SW480 (cell line): ENCODE measurements at places on chromosomes 5 and 9.

- no peak for DNase-seq
These were observed 11.3 kb upstream of the GRHPR start for GRCh38 chr9:37410969-37411785.

DNA sequence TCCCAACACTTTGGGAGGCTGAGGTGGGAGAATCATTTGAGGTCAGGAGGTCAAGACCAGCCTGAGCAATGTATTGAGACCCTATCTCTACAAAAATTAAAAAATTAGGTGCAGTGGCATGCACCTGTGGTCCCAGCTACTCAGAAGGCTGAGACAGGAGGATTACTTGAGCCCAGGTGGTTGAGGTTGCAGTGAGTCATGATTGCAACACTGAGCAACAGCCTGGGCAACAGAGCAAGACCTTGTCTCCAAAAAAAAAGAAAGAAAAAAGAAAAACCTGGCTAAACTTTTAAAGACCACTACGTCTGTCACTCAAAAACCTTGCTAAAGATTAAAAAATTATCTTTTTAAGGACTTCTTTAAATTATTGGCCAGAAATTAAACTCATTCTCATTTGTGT, 59.8 kb upstream of the ABCA1 start:
- no peak for DNase-seq

- no peak for DNase-seq
These were observed 43.7 kb upstream of the ELOVL7 start for GRCh38 chr5:60887746-60888145.

DNA sequence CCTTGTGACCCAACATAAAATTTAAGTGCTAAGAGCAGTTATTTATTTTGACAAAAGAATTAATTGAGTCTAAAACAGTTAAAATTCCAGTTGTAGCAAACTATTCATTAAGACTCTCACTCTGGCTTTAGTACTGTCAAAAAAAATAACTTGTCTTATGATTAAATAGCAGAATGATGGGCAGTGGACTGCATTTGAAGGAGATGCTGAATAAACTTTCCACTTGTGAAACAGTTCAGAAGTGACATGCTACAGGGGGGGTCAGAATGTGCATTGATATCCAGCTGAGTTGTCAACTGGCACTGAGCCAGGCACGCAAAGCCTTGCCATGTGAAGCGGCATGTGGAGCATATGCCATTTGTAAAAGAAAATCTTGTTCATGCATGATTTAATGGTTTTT, 76.0 kb downstream of the FCHO2 start:
- DNase-seq: no peak

DNA sequence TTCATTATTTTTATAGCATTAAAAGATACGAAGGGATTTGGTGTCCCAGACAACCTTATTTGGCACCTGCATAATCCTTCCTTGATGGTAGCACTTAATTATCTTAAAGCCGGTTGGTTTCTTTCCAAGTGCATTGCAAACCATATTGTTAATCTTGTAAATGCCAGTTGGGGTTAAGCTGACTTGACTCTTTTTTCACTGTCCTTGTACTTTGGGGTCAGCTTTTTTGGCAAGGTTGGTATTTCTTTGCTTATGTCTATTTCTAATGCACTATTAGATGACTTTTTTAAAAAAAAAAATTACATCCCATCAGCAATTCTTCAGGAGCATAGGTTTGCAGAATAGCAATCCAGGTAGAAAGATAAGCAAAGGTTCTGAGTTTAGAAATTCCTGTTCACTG, 466.8 kb upstream of the TLE4 start:
- DNase-seq: no peak

GRCh38 chr5:159837860-159838259, 78.4 kb upstream of the ADRA1B start:
- no peak for DNase-seq

GRCh38 chr9:83007521-83008300, 55.2 kb downstream of the RASEF start:
- DNase-seq: no peak

GRCh38 chr5:164555809-164556208, 1050.4 kb downstream of the MAT2B start:
- no peak for DNase-seq

DNA sequence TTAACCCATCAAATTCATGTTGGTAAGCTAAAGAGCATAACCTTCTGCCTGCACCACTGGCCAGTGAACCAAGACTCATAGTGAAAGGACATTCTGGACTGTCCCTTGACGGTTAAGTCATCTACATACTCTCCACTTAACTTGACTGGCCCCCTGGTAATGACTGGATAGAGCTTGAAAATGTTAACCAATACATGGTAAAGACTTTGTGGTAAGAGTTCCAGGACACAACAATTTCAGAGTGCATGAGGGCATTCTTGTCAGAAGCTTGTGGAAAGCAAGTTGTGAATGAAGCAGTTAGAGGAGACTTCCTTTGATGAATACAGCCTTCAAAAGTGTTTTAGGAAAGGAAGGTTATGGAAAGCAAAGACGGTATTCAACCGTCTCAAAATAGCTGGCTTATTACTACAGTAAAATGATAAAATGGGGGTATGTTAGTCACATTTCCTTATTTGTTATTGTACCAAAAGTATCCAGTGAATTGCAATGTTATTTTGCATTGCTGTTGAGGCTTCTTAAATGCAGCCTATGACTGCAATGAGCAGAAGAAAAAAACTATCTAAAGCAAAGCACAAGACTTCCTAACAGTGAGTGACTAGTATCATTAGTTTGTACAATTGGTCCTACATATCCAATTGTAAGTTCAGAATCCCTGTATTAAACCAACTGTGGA, 47.2 kb upstream of the DAB2 start:
- DNase-seq: no peak

- DNase-seq: no peak
These were observed 23.3 kb upstream of the TGFBI start for GRCh38 chr5:136005476-136005875.

GRCh38 chr9:121860744-121861143, 209.3 kb downstream of the DAB2IP start:
- DNase-seq: no peak

GRCh38 chr5:41517909-41518308, 7.5 kb upstream of the PLCXD3 start:
- DNase-seq: no peak

DNA sequence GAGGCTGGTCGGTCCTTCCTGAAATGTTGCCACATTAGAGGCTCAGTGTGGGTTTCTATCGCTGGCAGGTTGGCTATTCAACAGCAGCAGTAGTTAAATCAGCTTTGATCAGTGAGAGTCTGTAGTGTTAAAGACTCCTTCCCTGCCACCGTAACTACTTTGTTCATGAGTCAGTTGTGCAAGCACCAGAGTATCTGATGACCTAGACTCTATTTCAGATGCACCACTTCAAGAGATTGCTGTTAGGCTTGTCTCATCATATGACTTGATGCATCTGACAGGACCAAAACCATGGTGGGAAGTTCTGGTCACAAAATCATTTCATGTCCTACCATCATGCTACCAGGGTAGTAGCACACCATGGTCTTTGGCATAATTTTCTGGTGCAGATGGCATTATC, 482.7 kb upstream of the MPDZ start:
- no peak for DNase-seq
